ENCODE measurements at places on chromosomes 3 and 15. TPM values are rescaled to one million over a fixed set of nuclear protein-coding genes. Genes with fewer than 3 reads are reported as not detected.

DNA sequence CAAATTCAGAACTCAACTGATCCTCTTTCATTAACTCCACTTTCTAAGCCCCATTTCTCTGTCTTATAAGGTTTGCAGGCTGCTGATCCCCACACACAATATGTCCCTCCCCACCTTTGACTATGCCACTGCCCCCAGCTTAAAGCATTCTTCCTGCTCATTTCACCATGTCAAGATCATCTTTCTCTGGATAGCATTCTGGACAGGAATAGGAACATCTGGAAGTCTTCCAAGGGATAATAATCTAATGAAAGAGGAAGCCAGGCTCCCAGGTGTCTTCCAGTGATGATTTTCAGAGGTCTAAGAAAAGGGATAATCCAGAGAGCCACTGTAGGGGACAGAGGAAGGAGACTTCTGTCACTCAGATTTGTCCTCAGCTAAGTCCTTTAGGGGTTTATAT is 54.6 kb upstream of the GALNT15 start:
- DNase-seq: no peak

- no peak for DNase-seq
These were observed 144.6 kb downstream of the MCTP2 start for GRCh38 chr15:94375997-94376396.

DNA sequence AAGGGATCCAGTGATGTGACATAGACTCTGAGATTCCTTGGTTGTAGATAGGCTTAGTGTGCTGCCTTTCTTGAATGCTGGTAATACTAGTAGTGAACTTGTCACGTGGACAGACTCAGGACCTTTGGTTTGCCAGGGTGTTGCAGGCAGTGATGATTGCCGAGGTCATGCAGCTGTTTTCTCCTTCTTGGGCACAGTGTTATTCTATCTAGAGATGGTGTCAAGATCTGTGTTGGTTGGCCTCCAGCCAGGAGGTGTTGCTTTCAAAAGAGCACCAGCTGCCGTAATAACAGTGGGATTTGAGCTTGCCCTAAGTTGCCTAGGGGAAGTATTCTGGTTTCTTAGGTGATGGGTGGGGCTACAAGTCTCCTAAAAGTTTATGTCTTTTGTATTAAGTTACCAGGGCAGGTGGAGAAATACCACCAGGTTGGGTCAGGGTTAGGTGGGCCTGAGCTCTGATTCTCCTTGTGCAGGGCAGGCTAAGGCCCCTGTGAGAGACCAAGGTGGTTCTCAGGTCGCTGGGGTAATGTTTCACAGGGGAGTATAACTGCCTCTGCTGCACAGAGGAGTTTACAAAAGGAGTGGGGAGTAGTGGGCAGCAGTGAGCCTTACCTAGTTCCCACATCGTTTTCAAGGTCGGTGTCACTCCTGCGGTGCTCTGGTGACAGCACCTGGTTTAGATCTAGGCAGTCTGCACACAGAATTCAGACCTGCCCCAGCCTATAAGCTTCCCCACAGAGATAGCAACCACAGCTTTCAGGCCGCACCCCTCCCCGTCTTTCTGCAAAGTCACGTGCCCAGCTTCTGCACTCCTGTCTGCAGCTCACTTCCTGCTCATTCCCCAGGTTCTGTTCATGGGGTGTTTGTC is 350.3 kb downstream of the DOCK3 start:
- DNase-seq: no peak

The GPR87 gene
- polyA plus RNA-seq: 0.18 TPM

GRCh38 chr3:73653351-73653750 is 28.6 kb upstream of the PDZRN3 start:
- no peak for DNase-seq

The SNURF gene
- polyA plus RNA-seq: 8.7 TPM

GRCh38 chr3:127006781-127007436 is 24.0 kb downstream of the PLXNA1 start:
- DNase-seq: no peak

DNA sequence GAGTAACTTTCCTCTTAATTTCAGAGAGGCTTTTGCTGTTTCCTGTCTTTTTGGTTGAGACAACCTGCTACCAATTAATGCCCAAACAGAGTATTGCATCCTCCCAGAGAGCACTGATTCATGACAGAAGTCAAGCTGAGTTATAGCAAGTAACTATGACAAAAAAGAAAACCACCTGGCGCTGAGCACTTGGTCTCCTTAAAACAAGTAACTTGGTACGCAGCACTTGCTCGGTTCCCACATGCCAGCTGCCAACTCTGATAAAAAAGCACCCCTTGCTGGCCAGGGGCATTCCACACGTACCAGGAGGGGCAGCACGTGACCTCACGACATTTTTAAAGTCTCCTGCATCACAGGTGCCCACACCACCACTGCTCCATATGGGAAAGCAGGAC is 13.5 kb upstream of the MYO5C start:
- peak; percentile 55 for DNase-seq

The GHRL gene
- 1.1 TPM for polyA plus RNA-seq

GRCh38 chr3:73605412-73605811 is 19.3 kb downstream of the PDZRN3 start:
- DNase-seq: no peak

The TLR9 gene
- polyA plus RNA-seq: 1.2 TPM

GRCh38 chr15:68984586-68984985 is 29.9 kb upstream of the NOX5 start:
- no peak for DNase-seq

The GPR171 gene
- not detected for polyA plus RNA-seq

- DNase-seq: no peak
These were observed 72.1 kb downstream of the ANO10 start for GRCh38 chr3:43549626-43550290.

DNA sequence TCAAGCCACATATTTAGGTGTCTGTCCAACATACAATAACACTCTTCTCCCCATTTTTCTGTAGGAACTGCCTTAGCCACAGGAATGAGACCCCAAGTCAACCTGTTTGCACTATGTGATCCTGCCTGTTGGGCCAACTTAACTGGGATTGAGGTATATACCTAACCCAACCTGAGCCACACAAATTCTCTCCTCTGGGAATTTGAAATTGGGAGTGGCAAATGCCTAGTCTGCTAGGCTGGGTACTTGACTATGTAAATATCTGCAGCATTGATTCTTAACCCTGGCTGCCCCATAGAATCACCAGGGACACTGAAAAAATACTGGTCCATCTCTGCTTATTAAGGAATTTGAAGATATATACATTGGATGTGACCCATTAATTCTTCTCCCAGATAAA is 35.2 kb upstream of the TNIK start:
- no peak for DNase-seq

The HDGFL3 gene
- polyA plus RNA-seq: 11.1 TPM

DNA sequence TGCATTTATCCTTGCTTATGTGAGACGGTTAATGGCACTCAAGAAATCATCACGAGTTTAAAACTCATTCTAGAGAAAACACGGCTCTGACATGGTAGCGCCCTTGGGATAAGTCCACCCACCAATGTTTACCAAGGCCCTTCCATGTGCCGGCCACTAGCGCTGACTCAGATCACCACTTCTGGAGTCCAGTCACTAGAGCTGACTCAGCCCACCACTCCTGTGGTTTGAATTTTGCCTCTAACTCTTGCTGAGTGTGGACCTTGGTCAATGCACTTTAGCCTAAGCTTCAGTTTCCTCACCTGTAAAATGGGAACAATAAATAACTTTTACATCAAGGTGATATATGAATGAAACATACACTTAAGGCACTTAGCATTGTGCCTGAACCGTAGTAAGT is 358.4 kb upstream of the PROK2 start:
- DNase-seq: no peak

- no peak for DNase-seq
These were observed 37.5 kb downstream of the GAP43 start for GRCh38 chr3:115660646-115661337.

GRCh38 chr3:141776885-141777284 is 13.7 kb downstream of the GRK7 start:
- no peak for DNase-seq

GRCh38 chr3:24340161-24340560 is 154.5 kb downstream of the THRB start:
- DNase-seq: no peak

The GOLGA6B gene
- not detected for polyA plus RNA-seq

DNA sequence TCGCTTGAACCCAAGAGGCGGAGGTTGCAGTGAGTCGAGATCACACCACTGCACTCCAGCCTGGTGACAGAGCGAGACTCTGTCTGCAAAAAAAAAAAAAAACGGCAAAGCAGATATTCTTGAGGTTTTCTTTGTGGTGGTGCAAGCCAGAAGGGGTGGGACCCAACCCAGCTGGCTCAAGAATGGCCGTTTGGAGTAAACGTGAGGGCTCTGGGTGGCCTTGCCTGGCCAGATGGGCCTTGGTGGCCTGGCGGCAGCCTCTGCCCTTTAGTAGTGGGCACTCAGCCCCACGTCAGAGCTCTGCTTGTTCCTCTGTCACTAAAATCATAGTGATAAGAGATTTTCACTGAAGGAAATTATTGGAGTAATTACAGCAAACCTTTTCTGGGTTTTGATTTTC is 50.5 kb downstream of the ATP1B3 start:
- no peak for DNase-seq

GRCh38 chr3:11459186-11459824 is 184.4 kb downstream of the VGLL4 start:
- no peak for DNase-seq

- no peak for DNase-seq
These were observed 2.7 kb upstream of the ANKRD63 start for GRCh38 chr15:40285554-40286011.

The TF gene
- not detected for polyA plus RNA-seq

The DTWD1 gene
- polyA plus RNA-seq: 23.6 TPM

- no peak for DNase-seq
These were observed 7.8 kb downstream of the DLL4 start for GRCh38 chr15:40936709-40937666.

DNA sequence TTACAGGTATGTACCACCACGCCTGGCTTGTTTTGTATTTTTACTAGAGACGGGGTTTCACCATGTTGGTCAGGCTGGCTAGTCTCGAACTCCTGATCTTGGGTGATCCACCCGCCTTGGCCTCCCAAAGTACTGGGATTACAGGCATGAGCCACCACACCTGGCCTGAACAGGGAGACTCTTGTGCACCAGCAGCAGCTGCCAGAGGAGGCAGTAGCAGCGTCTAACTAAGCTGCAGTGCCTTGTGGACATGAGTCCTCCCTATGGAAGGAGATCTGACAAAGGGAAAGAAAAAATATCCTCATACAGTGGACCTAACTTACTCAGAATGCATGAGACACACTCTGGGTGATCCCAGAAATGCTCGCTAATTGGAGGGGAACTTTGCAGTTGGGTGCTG is 36.8 kb upstream of the NEO1 start:
- DNase-seq: no peak

The PAQR5 gene
- not detected for polyA plus RNA-seq

The ACKR2 gene
- not detected for polyA plus RNA-seq

GRCh38 chr3:66406163-66406562 is 94.7 kb downstream of the LRIG1 start:
- DNase-seq: no peak

- DNase-seq: no peak
These were observed 188.2 kb downstream of the ITPR1 start for GRCh38 chr3:4681301-4681700.

DNA sequence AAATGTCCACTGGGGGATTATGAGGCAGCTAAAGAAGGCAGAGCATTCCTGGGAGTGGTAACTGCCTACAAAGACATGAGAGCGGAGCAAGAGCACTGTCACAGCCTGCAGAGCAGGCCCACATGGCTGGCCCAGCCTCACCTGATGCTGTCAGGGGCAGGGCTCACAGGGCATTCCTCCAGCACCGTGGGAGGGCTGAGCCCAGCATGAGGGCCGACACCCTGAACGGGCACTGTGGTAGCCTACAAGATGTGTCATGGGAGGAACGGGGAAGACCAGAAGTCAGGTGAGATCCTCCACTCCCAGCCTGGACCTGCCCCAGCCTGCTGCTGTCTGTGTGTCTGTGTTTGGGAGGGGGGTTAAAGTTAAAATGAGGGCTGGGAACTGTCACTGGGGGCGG is 30.1 kb downstream of the CCDC12 start:
- no peak for DNase-seq

- no peak for DNase-seq
These were observed 100.5 kb downstream of the ATP8B4 start for GRCh38 chr15:50018491-50018890.

- DNase-seq: no peak
These were observed 1185.8 kb upstream of the ALCAM start for GRCh38 chr3:104180906-104181305.

DNA sequence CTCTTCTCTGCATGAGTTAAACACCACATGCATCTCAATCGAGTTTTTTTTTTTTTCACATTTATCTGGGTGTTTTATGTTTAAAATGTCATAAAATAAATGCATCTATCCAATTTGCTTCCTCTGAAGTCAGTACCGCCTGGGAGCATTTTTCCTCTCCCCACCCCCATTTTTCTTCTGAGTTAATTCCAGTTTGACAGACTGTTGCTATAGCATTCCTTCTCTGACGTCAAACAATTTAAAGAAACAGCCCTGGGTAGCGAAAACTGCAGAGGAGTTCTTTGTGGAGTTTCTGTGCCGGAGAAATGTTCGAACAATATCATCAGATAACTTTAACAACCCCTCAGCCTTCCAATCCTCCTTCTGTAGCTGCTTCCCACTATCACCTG is 900 bp upstream of the GNB4 start:
- no peak for DNase-seq

GRCh38 chr15:84832448-84833040 is 15.4 kb downstream of the ALPK3 start:
- no peak for DNase-seq

DNA sequence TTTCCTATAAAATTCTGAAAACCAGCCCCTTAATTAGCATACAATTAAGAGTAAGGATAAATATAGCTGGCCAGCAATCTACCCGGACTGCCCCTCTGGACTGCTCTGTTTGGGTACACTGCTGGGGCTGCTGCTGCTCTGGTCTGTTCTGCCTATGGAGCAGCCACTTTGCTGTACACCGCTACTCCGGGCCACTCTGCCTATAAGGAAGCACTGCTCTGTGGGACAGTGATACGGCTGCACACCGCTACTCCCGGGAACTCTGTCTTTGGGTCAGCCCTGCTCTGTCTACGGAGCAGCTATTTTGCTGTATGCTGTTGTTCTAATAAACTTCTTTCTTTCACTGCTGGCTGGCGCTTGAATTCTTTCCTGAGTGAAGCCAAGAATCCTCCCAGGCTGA is 316.5 kb upstream of the PLSCR5 start:
- no peak for DNase-seq

GRCh38 chr3:48748754-48749153 is 31.7 kb upstream of the IP6K2 start:
- no peak for DNase-seq

- no peak for DNase-seq
These were observed 400.4 kb downstream of the TIGIT start for GRCh38 chr3:114694251-114694650.

DNA sequence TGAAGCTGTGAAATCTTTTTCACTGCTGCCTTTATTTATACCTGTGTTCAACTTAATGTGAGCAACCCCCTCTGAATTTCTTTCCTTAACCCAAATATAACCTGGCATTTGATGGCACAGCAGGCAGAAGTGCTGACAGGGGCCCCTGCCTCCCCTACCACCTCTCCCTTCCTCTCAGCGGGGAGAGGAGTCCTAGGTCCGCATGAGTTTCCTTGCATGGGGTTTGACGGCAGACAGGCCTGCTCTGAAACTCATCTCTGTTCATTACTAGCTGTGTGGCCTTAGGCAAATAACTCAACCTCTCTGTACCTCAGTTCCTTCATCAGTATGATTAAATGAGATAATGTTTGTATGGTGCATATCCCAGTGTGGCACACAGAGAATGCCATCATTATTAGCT is 79.7 kb downstream of the SEC22A start:
- no peak for DNase-seq

The FGF7 gene
- polyA plus RNA-seq: not detected

- no peak for DNase-seq
These were observed 339.9 kb upstream of the BCHE start for GRCh38 chr3:166177130-166177529.

The CILP gene
- polyA plus RNA-seq: not detected

The POLQ gene
- 18.2 TPM for polyA plus RNA-seq

Measured in GM12878 (cell line).